ENCODE measurements at places on chromosomes 2 and 18.

DNA sequence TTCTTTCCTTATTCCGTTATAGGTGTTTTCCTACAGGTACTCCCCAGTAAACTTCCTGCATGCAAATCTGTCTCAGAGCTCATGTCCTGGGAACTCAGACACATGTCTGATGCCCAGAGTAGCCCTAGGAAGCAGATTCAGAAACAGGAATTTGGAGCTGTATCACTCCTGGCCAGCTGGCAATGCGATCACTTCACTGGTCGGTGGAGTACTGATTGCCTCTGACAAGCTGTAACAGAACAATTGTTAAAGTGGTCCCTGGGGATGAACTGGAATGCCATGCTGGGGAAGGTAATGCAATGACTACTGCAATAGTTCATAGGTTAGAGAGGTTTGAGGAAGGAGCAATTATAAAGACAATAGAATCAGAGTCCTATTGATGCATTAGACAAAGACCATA, 131.6 kb upstream of the DOCK10 start:
- no peak for DNase-seq

GRCh38 chr18:26909599-26910290, 44.2 kb upstream of the AQP4 start:
- no peak for DNase-seq

- DNase-seq = no peak
Measured at GRCh38 chr2:173843526-173843925, 121.6 kb downstream of the SP3 start.

DNA sequence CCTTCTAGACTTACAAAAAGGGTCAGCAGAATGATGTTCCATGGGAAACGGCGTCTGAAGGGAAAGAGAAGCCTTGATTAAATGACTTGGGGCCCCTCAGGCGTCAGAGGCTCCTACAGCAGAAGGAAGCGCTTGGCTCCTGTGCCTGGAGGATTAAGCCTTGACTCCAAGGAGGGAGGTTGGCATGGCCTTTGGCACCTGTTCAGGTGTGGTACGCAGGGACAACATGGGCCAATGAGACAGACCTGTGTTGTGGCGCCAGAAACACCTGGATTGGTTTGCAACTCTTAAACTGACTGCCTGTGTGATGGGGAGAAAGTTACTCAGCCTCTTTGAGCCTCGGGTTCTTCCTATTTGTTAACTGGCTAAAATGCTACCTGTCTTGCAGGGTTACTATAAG, 7.6 kb downstream of the PNKD start:
- no peak for DNase-seq

GRCh38 chr2:41923156-41923786, 124.5 kb upstream of the PKDCC start:
- no peak for DNase-seq

GRCh38 chr2:41061356-41061755, 609.5 kb upstream of the SLC8A1 start:
- no peak for DNase-seq

DNA sequence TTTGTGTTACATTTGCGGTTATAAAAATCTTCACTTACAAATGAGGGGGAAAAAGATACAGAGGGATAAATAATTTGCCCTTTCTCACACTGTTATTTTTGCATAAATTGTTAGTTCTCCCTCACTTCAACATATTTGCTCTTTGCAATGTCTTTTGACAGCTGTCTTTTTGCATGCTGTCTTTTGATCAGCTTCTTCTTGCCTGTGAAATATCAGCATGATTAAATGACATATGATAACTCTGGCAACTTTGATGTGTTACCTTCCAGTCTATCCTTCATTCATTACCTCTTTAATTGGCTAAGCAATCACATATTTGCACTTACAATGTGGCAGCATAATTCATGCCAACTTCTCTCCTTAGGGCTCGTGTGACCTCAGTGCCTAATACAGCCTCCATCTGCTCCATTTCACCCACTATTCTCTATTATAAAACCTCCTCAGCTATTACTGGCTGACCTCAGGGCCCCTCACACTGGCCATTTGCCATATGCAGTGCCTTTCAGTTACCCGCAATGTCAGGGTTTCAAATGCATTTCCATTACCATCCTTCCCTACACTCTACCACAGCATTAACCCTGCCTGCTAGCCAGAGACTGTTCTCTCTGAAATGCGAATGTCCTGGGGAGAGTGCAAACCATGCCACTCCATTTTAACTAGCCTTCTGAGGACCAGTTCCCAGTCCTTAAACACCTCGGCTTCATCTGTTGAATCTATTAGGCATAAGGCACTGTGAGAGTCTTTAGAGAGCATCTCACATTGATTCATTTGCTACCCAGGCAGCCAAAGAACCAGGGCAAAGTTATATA, 1056.6 kb upstream of the CHAC2 start:
- no peak for DNase-seq

GRCh38 chr18:47777626-47778025, 152.8 kb downstream of the SMAD2 start:
- DNase-seq = no peak

- DNase-seq = no peak
Measured at GRCh38 chr2:42801381-42801780, 9.0 kb upstream of the HAAO start.

DNA sequence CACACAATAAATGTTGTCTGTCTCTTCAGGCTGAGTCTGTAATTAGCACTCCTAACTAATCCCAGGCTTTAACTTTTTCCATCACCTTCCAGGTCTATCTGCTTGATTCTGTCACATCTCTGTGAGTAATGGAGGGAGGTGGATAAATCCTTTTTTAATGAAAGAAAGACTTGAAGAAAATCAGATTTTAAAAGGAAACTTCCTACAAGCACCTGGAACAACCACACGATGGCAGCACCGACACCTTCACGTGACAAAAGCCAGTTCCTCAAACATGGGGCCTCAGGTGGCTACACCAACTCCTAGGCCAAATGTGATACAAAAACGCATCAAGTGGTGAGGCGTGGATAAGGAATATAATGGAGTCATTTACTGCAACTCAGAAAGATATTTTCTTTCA, 41.8 kb downstream of the TGFBRAP1 start:
- peak; percentile 17 for DNase-seq

- no peak for DNase-seq
Measured at GRCh38 chr2:25049422-25049821, 7.5 kb downstream of the EFR3B start.

DNA sequence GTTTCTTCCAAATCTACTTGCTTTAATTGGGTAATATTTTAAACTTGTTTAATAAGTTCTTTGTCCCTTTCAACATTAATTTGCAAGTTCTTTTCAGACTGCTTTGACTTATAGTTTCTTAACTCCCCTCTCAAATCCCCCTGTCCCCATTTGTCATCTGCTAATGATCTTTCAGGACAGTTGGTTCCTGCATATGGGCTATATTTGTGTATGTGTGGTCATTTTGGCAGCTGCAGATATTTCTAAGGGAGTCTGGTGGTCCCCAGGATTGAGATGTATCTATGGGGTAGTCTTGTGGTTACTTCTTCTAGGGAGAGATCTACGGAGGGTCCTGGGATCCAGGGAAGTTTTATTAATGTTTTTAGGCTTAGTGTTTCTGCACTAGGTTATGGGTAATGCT, 120.6 kb upstream of the SP3 start:
- DNase-seq = no peak

GRCh38 chr18:9685615-9685890, 22.5 kb upstream of the RAB31 start:
- no peak for DNase-seq

DNA sequence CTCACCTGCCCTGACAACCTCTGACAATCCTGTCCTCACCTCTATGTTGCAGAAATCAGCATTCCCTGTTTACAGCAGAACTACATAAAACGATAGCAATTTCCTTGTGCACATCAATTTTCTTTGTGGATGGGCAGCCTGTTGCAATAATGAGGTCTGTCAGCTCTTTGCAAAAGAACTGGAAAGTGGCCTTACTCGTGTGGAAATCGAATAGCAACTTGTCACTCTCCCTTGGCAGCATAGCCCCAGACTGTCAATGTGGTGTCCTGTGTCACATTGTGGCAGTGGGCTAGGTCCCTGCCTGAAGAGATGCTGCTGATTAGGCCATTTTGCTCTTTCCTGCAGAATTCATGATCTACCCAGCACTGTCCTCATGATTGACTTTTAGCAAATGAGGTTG, 531.9 kb downstream of the CCDC85A start:
- DNase-seq = no peak

DNA sequence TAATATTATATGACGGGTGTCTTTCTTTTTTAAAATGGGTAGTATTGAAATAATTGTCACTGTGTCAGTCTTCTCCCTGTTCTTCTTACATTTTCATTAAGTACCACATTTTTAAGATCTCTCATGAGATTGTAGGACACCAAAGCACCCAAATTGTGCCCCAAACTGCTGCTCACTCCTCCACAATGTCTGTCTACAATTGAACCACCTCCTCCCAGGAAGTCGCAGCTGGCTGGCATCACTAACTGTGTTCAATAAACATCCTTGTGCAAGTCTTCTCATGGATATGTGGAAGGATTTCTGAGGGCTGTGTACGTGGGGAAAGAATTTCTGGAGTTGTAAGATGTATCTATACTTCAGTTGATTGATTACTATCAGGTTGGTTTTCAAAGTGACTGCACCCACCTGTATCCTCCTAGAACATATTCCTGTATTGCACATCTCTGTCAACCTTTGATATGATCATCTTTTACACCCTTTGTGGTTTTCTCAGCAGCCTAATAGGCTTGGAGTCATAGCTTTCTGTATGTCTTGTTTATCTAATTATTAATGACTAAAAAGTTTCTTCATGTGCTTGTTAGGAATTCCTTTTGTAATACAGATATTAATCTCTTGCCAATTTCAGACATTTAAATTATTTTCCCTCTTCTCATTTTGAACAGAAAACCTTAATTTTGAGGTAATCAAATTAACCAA, 774.9 kb downstream of the RNF144A start:
- no peak for DNase-seq

GRCh38 chr2:10407432-10407831, 40.7 kb downstream of the ODC1 start:
- DNase-seq = no peak

DNA sequence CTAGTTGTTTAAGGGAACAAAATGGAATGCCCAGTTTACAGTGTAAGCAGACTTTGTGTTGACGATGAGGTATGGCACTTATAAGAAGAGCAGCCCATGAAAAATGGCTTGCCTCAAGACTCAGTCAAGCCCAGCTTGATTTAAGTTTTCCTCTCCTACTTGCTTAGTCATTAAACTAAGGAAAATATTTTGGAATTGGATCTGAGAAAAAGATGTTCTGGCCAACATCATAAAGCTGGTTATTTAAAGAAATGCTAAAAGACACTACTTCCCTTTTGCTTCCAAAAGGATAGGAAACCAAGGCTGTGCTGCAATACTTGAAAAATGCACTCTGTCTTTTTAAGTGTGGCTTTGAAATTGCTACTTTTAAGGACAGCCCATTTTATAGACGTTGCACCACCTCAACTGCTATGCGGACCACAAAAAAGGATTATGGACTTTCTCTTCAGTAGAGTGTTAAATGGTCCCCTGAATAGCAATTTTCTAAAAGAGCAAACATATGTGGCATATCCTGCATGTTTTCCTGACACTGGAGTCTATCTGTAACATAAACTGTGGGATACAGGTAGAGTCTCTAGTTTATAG, 32.1 kb downstream of the CCDC141 start:
- no peak for DNase-seq

DNA sequence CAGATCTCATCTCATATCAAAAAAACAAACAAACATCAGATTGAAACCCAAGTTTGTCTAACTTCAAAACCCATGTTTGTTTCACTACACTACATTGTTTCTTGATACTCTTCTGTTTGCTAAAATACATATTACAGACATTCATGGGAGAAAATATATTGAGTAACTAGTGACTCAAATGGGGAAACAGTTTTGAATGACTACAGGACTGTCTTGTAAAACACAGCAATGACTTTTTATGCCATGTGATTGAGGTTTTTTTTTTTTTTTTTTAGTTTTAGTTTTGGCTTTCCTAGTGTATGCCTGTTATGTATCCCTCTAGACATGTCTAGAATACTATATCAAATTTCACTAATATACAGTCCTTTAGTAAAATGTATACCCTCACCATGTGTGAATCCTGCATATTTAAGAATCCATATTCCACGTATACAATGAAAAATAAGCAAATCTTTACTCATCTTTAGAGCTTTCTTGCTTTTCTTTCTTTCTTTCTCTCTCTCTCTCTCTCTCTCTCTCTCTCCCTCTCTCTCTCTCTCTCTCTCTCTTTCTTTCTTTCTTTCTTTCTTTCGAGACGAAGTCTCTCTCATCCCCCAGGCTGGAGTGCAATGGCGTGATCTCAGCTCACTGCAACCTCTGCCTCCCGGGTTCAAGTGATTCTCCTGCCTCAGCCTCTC, 46.6 kb upstream of the SERTAD2 start:
- DNase-seq = no peak

- DNase-seq = no peak
Measured at GRCh38 chr2:232318169-232318855, 60.2 kb upstream of the ALPP start.

- DNase-seq = no peak
Measured at GRCh38 chr2:239263669-239264491, 136.9 kb downstream of the HDAC4 start.

- no peak for DNase-seq
Measured at GRCh38 chr18:68778280-68778886, 19.5 kb upstream of the CCDC102B start.

- no peak for DNase-seq
Measured at GRCh38 chr2:236086403-236086970, 81.7 kb downstream of the GBX2 start.

DNA sequence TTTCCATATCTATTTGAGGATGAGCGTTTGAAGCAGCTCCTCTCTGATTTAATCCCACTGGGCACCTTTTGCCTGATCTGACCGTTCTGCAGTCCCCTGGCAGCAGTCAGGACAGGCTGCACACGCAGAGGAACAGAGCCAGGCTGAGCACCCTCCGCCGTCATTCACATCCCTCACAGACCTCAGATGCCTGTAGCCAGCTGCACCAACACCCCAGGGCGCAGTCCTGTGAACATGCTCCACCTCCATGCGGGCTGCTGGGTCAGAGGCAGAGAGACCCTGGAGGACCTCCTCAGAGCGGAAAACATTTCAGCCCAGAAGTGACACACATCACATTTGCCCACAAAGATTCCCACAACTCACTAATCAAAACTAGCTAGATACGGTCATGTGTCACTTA, 146.1 kb downstream of the SEPTIN10 start:
- no peak for DNase-seq

DNA sequence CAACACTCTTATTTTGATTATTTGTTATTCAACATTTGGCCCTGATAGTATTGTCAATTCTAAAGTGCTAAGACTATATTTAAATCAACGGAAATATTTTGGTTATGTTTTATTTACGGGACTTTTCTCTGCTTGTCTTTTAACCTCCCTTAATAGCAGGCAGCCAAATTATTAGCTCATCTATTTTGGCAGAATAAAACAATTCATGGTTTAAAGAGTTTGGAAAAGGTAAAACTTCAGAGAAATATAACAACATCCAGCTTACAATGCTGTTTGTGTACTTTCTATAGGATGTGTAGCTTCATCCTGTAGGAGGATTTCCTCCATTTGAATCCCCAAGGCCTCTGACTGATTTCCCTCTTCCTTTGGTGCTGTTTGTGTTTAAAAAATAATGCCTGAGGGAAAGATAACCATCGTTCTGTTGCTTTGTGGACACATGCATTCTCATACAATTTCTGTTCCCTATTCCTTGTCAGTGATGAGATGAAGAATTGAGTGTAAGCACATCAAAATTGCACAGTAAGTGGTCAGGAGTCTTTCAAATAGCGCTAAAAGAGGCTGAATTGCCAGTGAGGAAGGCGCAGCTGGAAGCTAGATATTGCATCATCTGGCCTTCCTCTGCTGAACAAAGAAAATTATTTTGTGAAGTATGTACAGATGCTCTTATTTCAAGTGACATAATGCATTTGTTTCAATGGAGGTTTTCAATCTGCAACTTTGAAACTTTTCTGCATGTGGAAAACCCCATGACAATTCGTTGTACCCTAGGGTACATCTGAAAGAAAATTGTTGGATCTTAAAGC, 80.3 kb downstream of the CD28 start:
- DNase-seq = no peak
